ENCODE measurements at places on chromosomes 3 and 15. TPM values are rescaled to one million over a fixed set of nuclear protein-coding genes. Genes with fewer than 3 reads are reported as not detected.

Gene CLPX
- total RNA-seq: 51.0 TPM

DNA sequence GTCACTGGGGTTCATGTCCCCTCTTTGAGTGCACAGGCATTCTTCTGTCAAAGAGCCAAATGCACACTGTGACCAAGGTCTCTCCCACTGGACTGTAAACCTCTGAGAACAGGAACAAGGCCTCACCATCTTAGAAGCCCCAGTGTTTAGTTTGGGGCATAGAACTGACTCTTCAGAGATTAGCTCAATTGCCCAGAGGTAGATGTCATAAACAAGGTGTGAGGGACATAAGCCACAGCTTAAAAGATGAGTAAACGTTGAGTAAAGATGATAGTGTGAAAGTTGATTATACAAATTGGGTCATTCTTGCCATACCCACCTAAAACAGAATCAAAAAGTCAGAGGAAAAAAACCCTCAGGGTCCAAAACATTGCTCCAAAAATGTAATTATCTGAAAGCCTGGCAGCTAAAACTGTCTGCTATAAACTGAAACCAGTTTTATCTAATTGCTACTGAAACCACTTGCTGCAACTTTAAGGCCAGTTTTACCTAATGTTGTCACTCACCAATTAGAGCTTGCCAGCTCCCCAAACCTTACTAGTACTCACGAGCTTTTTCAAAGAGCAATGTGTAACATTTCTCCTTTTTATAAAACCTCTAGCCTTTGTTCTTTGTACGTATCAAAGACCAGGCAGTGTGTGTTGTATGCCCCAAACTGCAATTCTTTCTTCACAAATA is 415.2 kb downstream of the RAP2B start:
- no peak for DNase-seq

Gene SCN11A
- total RNA-seq: 0.09 TPM

- no peak for DNase-seq
Observed at GRCh38 chr15:85616549-85617110, 178.1 kb downstream of the KLHL25 start.

Gene CDHR4
- 0.66 TPM for total RNA-seq

DNA sequence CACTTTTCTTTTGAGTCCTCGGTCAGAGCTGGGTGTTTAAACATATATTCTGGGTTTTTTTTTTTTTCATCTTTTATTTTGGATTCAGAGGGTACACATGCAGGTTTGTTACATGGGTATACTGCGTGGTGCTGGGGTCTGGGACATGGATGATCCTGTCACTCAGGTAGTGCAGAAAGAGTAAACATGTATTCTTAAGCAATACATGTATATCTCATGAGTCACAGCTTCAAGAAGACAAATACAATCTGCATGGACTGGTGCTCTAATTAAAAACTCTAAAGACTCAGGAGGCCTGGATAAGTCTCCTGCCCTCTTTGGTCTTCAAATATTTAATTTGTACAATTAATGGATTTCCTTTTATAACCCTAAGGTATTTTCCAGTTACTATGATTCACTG is 50.6 kb upstream of the PHLDB2 start:
- no peak for DNase-seq
